ENCODE measurements at places on chromosomes 12 and 14. TPM values are rescaled to one million over a fixed set of nuclear protein-coding genes. Genes with fewer than 3 reads are reported as not detected.

Gene LTA4H
- polyA plus RNA-seq, result 123 TPM

Gene PDE6H
- polyA plus RNA-seq, result 0.11 TPM

Gene SERPINA5
- polyA plus RNA-seq, result 9.4 TPM

Gene POU6F1
- polyA plus RNA-seq, result 12.9 TPM

Gene DTX1
- 13.6 TPM for polyA plus RNA-seq

Gene CFL2
- polyA plus RNA-seq, result 61.8 TPM

Gene ENDOU
- 0.46 TPM for polyA plus RNA-seq

Gene TMPRSS12
- 0.03 TPM for polyA plus RNA-seq

Gene CEBPE
- 0.15 TPM for polyA plus RNA-seq

Gene FOXM1
- polyA plus RNA-seq, result 37.4 TPM

Gene COCH
- polyA plus RNA-seq, result 3.7 TPM

Gene PTPRR
- polyA plus RNA-seq, result 0.59 TPM

Gene MMP14
- polyA plus RNA-seq, result 161 TPM

Gene MMP19
- polyA plus RNA-seq, result 0.77 TPM

Gene SLC25A21
- polyA plus RNA-seq, result 4.3 TPM

Gene AQP2
- polyA plus RNA-seq, result 75.1 TPM

Gene SUOX
- polyA plus RNA-seq, result 56.8 TPM

Gene FZD10
- polyA plus RNA-seq, result 3.0 TPM

Gene PRIMA1
- polyA plus RNA-seq, result 1.4 TPM

Gene TARBP2
- polyA plus RNA-seq, result 54.5 TPM

Gene TAS2R8
- polyA plus RNA-seq, result not detected

Gene ACACB
- 28.0 TPM for polyA plus RNA-seq

Gene RNU6-7
- not detected for polyA plus RNA-seq

Gene CLEC2B
- 2.3 TPM for polyA plus RNA-seq

Gene KLRC3
- not detected for polyA plus RNA-seq

Gene MIPOL1
- 10.9 TPM for polyA plus RNA-seq

Gene TDRD9
- 1.5 TPM for polyA plus RNA-seq

Gene DENND5B
- polyA plus RNA-seq, result 24.4 TPM

Gene PPP1R1A
- polyA plus RNA-seq, result 60.7 TPM

Gene OAS2
- polyA plus RNA-seq, result 5.4 TPM

Gene GSKIP
- 26.0 TPM for polyA plus RNA-seq

Gene ARID4A
- polyA plus RNA-seq, result 34.9 TPM

Gene RNASE4
- polyA plus RNA-seq, result 2.4 TPM

Gene KRT7
- polyA plus RNA-seq, result 62.3 TPM

Gene AMN1
- 23.3 TPM for polyA plus RNA-seq

Gene CARMIL3
- polyA plus RNA-seq, result 2.4 TPM

Gene SCFD1
- 81.7 TPM for polyA plus RNA-seq

Gene GLS2
- polyA plus RNA-seq, result 2.3 TPM

Gene HOXC9
- 25.7 TPM for polyA plus RNA-seq

Gene TCL1A
- polyA plus RNA-seq, result 0.50 TPM

Gene TOMM20L
- polyA plus RNA-seq, result 1.5 TPM
